ENCODE measurements at places on chromosomes 16 and 17.
A peak's percentile ranks its signal among the peaks of the same experiment; 100 is the strongest.

DNA sequence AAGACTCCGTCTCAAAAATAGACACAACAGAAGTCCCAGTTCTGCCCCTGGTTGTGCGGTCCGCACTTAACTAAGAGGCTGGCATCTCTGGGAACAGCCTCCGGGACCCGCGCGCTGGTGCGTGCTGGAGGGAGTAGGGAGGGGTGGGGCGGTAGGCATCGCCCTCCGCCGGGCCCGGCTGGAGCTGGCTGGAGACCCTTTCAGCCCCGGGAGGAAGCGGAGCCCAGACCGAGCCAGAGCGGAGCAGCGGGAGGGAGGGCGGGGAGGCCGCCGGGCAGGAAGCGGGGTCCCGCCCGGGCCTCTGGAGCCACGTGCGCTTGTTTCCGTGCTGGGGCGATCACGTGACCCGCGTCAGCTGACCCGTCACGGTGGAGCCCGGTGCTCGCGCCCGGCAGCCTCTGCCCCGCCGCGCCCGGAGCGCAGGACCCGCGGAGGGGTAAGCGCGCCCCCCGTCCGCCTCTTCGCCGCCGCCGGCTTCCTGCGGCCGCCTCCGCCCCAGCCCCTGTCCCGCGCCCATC, at the start of gene WDR81:
TSS of gene WDR81 (plus strand) at position 354 of the 518 bp plus-strand sequence. CDS start 256 bp downstream, outside the sequence.
- peak; percentile 63 for DNase-seq

DNA sequence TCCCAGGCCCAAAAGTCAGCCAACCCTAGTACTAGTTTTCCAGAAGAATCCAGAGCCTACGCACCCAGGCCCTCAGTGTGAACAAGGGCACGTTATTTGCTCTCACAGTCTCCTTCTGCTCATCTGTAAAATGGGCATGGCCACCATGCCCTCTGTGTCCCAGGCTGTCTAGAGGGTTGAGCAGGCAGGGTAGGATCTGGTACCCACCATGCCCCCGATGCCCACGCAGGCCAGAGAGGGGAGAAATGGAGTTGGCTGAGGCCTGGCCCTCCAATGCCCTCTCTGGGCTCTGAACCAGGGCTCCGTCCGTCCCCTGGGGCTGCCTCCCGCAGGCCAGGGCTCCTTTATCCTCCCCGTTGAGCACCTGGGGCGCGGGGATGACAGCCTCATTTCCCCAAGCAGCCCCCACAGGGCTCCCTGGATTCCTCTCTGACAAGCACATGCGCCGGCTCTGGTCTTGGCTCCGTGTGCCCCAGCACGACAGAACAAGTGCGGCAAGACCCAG, 9.1 kb upstream of the BAHCC1 start:
- DNase-seq, result no peak

- no peak for DNase-seq
These were observed 30.1 kb upstream of the DDX52 start for GRCh38 chr17:37673386-37673785.

DNA sequence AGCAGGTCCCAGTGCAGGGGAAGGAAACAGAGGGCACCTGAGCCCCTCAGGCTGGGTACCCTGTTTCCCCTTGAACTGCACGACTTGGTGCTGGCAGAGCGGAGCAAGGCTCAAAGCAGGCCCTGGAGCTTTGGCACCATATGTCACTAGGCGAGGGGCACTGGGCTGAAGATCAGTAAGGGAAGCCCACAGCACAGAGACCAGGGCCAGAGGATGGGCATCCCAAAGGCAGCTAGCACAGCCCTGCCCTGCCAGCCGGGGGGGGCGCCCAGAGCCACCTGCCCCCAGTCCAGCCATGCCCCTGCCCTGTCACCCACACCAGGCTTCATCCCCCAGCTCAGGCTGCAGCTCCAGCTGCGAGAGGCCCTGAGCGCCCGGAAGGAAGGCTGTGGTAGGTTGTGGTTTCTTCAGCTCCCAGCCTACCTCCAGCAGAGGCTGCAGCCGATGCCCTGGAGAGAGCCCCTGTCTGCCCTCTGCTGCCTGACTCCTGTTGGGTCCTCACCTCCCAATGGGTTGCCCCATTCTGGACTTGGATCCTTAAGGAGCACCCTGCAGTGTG, 10.9 kb downstream of the NHERF1 start:
- DNase-seq, result no peak

GRCh38 chr17:34711646-34712045, 132.3 kb downstream of the TMEM132E start:
- DNase-seq, result no peak

DNA sequence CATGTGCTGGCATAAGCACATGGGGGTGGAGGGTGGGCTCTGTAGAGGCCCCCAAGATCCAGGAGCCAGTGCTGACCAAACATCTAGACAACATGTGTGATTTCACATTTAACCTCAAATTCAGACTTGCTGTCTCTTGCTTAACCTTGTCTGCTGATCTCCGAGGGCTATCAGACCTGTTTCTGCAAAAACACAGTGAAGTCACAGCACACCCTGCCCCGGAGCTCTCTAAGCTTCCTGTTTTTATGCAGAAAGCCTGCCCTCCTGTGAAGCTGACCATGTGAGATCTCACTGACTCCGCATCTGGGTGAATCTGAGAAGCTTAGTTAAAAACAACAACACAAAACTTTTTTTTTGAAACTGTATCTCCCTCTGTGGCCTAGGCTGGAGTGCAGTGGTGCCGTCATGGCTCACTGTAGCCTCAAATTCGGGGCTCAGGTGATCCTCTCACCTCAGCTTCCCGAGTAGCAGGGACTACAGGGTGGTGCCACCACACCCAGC, 6.6 kb upstream of the DPEP2 start:
- no peak for DNase-seq

All from astrocyte (in vitro differentiated cells and primary cell).